Upper lobe of left lung (tissue), 6 donors: ENCODE measurements at places on chromosomes 1 and 21.

DNA sequence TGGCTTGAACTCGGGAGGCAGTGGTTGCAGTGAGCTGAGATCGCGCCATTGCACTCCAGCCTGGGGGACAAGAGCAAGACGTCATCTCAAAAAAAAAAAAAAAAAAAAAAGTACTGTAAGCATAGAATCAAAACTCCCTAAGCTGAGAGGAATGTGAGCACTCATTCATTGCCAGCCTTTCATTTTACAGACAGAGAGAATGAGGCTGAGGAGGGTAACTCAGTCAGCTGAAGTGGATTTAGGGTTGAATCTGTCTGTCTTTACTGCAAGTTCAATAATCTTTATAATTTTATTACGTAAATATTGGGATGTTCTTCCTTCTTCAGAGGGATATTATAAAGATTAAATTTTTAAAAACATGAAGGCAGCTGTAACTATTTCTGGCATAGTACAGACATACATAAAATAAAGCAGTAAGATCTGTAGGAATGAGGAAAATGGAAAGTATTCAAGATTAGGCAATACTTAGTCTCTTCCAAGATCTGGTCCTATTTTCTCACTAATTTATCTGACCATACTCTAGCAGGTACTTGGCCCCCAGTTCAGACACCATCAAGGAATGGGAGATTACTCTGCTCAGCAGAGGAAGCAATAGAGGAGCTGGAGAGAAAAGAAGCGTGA, 24.1 kb upstream of the MNDA start:
- DNase-seq = no peak

DNA sequence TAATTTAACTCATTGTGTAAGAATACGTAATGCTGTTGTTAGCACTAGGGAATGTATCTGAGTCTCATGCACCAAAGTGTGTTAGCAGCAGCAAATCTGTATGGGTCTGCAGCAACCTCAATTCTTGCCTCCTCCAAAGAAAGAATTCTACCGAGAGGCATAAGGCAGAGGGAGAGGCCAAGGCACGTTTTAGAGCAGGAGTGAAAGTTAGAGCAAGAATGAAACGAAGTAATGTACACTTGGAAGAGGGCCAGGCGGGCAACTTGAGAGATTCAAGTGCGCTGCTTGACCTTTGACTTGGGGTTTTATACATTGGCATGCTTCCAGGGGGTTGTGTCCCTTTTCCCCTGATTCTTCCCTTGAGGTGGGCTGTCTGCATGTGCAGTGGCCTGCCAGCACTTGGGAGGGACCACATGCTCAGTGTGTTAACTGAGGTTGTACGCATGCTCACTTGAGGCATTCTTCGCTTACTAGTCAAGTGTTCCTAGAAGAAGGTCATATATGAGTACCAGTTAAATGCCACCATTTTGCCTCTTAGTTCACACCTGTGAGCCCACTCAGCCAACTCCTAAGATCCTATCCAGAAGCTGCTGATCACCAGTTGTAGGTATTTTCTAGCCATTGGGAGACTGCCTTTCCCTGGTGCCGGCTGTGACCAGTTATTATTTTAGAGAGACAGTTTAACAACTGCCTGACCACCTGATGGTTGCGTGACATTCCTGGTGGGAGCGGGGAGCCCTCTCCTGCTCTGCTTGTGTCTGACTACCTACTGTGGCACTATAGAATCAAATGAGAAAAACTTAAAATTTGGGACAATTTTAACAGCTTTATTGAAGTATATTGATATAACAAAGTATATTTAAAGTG, 2.7 kb upstream of the CNN3 start:
- DNase-seq = no peak

DNA sequence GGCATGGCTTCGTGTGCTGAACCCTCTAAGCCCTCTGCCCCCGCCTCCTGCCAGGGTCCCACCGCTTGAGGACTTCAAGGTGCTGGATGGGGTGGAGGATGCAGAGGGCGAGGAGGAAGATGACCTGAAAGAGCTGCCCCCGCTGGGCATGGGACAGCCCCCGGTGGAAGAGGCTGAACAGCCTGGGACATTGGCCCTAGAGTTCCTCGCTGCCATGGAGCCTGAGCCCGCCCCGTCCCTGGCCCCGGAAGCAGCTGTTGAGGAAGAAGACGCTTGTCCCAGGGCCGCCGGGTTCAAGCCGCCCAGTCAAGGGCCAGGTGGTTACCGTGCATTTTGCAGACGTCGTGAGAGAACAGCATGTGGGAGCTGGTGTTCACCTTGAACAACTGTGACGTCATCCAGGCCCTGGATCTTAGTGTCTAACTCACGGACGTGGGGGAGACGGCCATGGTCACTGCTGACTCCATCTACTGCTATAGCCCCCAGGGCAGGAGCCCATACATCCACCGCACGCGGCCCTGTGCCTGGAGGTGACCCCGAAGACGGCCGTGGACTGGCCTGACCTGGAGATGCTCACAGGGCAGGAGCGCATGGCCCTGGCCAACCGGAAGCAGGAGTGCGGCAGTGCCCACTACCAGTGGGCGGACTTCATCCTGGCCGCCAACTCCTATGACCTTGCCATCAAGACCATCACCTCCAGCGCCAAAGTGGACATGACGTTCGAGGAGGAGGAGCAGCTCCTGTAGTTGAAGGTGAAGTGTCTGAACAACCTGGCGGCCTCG, 90.1 kb downstream of the PPP1R12B start:
- DNase-seq = no peak

GRCh38 chr1:27686223-27686990, 14.4 kb upstream of the IFI6 start:
- DNase-seq = no peak

DNA sequence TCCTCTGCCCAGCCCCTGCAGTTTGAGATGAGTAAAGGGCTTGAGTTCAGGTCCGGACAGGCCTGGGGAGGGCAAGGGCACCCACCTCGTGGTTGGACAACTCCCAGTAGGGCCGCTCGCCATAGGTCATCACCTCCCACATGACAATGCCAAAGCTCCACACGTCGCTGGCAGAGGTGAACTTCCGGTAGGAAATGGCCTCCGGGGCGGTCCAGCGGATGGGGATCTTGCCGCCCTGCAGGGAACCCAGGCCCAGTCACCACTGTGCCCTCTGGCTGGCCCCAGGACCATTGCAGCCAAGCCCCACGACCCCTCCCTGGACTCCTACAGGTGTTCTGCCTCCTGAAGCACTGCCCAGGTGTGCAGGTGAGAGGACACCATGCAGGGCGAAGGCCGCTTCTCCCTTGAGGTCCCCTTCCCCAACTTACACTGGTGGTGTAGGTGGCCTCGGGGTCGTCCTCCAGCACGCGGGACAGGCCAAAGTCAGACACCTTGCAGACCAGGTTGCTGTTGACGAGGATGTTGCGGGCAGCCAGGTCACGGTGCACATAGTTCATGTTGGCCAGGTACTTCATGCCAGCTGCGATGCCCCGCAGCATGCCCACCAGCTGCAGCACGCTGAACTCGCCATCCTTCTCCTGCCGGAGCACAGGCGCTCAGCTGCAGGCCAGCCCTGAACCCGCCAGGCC, 24.1 kb downstream of the EPHA2 start:
- DNase-seq = no peak

GRCh38 chr1:181036107-181036836, 2.5 kb downstream of the MR1 start:
- no peak for DNase-seq

GRCh38 chr21:44291078-44291935, 5.6 kb downstream of the AIRE start:
- no peak for DNase-seq

GRCh38 chr1:67863637-67864036, 30.4 kb upstream of the GNG12 start:
- no peak for DNase-seq

DNA sequence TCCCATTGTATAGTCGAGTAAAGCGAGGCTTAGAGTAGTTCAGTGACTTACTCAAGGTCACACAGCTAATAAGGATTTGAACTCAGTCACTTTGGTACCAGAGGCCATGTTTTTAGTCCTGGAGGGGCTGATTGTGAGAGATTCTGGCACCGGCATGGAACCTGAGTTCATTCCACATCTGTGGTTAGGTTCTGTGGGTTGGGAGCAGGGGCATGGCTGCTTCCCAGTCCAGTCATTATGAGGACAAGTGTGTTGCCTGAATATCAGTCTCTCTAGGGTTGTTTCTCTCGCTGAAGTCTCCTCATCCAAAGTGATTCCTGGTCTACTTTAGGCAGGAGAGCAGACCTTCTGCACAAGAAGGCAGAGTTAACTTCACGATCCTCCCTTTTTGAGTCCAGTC, 90.6 kb downstream of the C1orf94 start:
- no peak for DNase-seq

DNA sequence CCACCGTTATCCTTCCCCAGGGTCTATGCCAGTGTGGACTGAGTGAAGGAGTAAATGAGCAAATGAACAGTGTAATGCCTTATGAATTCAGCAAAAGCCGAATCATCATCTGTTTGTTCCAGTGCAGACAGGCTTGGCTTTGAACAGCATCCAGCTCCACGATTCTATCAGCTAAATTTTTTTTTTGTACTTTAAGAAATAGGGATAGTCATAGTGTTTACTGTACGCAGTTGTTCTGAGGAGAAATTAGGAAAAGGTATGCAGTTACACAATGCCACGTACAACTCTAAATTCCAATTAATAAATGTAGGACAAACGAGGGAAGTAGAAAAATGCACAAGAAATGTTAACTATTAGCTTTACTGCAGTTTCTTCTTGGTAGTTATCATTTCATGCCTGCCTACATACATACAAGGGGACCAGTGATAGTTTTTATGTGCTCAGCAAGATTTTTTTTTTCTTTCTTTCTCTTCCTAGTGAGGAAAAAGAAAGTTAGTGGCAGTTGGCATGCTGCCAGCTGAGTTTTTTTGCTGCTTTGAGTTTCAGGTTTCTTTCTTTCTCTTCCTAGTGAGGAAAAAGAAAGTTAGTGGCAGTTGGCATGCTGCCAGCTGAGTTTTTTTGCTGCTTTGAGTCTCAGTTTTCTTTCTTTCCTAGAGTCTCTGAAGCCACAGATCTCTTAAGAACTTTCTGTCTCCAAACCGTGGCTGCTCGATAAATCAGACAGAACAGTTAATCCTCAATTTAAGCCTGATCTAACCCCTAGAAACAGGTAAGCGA, at the start of gene IFI44L:
TSS of gene IFI44L (plus strand) at position 646 of the 777 bp plus-strand sequence. CDS start 7,468 bp downstream, outside the sequence.
- DNase-seq = no peak

DNA sequence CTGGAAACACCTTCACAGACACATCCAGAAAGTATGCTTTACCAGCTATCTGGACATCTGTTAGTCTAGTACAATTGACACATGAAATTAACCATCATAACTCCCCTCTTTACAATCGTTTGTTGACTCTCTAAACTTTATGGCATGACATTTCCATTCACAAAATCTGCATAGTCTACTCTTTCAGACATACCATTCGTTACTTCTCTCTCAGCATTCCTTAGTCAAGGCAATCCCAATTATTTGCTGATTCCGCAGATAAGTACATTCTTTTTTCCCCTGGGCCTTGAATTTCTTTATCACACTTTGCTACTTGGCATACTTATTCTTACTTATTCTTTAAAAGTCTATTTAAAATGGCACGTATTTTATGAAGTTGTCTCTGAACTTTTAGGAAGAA, 15.1 kb upstream of the CRB1 start:
- no peak for DNase-seq

DNA sequence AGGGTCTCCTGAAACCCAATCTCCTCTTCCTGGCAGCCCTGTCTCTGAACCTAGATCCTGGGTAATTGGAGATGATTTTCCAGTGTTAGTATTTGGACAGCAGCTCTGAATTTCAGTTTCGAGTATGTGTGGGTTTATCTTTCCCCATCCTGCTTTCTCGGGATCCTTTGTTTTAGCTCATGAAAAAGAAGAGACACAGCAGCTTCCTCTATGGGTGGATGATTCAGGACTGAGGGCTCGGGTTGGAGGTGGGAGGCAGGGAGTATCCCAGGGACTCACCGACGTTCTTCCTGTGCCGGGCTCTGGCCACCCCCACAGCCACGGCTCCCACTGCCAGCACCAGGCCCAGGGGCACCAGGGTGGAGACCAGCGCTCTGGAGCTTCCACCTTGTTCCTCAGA, 10.4 kb upstream of the FCMR start:
- peak; percentile 59 for DNase-seq

GRCh38 chr1:85061711-85062424, 13.6 kb upstream of the MCOLN3 start:
- DNase-seq = peak; percentile 94

GRCh38 chr1:33436557-33437285, 5.8 kb upstream of the PHC2 start:
- DNase-seq = no peak

DNA sequence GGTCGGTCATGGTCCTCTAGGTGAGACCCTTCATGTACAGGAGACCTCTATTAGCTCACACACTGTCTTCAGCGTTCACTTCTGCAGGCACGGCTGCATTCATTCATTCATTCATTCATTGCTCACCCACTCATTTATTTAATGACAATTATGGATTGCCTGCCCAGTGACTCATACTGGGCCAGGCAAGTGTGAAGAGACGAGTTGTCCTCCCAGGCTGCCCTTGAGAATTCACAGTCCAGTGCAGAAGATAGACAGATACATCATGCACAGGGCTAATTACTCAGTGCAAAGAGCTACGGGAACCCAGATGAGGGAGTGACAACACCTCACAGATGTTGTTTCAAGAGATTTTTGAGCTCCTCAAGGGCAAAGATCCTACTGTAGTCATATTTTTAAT, 248.4 kb downstream of the TNR start:
- DNase-seq = no peak

GRCh38 chr1:187003353-187003752, 174.6 kb downstream of the PLA2G4A start:
- DNase-seq = no peak

DNA sequence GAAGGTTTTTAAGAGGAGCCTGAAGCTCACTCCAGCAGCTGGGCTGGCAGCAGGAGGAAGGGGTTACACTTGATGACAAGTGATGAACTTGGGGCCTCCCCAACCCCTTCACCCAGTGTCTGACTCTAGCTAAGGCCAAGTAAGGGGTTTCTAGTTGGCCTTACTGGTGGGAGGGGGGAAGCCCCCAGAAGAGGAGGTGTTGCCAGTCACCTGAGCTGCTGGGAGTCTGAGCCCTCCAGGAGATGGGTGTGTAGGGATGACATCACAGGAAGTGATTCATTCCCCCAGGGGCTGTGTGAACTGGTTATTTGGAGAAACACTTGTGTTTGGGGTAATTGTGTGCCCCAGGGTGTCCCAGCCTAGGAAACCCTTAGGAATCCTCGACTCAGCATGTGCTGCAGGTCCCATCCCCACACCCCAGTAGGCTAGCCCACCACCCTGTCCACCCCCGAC, 3.1 kb downstream of the PADI1 start:
- DNase-seq = no peak

GRCh38 chr21:41616031-41616591, 108.2 kb upstream of the TMPRSS2 start:
- no peak for DNase-seq

DNA sequence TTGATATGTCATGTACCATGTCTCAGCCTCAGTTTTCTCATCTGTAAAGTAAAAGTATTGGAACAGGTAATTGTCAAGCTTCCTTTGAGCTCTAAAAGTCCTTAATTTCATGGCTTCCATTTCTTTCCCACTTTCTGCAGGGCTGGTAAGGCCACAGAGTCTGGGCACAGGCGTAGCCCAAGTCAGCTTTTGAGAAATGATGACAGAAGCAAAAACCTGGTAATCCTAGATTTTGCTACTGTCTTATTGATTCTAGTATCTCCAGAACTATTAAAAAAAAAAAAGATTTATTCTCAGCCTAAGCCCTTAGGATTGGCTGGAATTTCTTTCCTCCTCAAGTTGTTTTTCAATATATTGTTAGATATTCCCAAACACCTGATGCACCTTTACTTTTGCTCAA, 31.3 kb downstream of the PLXNA2 start:
- DNase-seq = no peak
